Bronchial epithelial cell (primary cell): ENCODE measurements at places on chromosomes 12 and 14. TPM values are rescaled to one million over a fixed set of nuclear protein-coding genes. Genes with fewer than 3 reads are reported as not detected.

The NFATC4 gene
- total RNA-seq, result 4.7 and 7.3 TPM in 2 replicates

The CCDC38 gene
- total RNA-seq, result 0.13 TPM in 1 of 2 replicates, not detected in the other

The ALX1 gene
- total RNA-seq, result 0.26 and 0.38 TPM in 2 replicates

The RPL10L gene
- not detected in 2 replicates for total RNA-seq

The BCL2L2 gene
- 25.0 and 31.7 TPM in 2 replicates for total RNA-seq

The SOAT2 gene
- not detected in 2 replicates for total RNA-seq

The ADSS1 gene
- total RNA-seq, result 18.2 and 34.3 TPM in 2 replicates

The TBX5 gene
- total RNA-seq, result not detected in 2 replicates

The MYH7 gene
- not detected in 2 replicates for total RNA-seq

The EIF2S3B gene
- total RNA-seq, result 0.77 and 0.79 TPM in 2 replicates

The CEBPE gene
- total RNA-seq, result not detected in 2 replicates

The TMEM119 gene
- total RNA-seq, result 0.79 TPM in 1 of 2 replicates, not detected in the other

The TAOK3 gene
- 25.3 and 34.3 TPM in 2 replicates for total RNA-seq

The TMEM30B gene
- 10.5 and 15.7 TPM in 2 replicates for total RNA-seq

The EML5 gene
- 0.77 TPM in 1 of 2 replicates, not detected in the other for total RNA-seq

The SDSL gene
- total RNA-seq, result 4.7 and 21.5 TPM in 2 replicates

The CEP170B gene
- 29.0 and 41.5 TPM in 2 replicates for total RNA-seq

The REP15 gene
- 0.51 and 0.53 TPM in 2 replicates for total RNA-seq

The OR6C68 gene
- total RNA-seq, result not detected in 2 replicates

The KICS2 gene
- 6.7 and 9.0 TPM in 2 replicates for total RNA-seq

The VWF gene
- 0.26 and 0.51 TPM in 2 replicates for total RNA-seq

The SLC17A8 gene
- total RNA-seq, result not detected in 2 replicates

The RAPGEF3 gene
- total RNA-seq, result 0.90 and 3.9 TPM in 2 replicates

The PIWIL1 gene
- total RNA-seq, result not detected in 2 replicates

The MAPKAPK5 gene
- total RNA-seq, result 43.3 and 45.5 TPM in 2 replicates

The TMEM120B gene
- 4.7 and 9.7 TPM in 2 replicates for total RNA-seq

The KRT6C gene
- 16.8 and 138 TPM in 2 replicates for total RNA-seq

The HSP90AA1 gene
- total RNA-seq, result 140 and 280 TPM in 2 replicates

The KLHL28 gene
- total RNA-seq, result 13.4 and 14.0 TPM in 2 replicates

The HHIPL1 gene
- 0.53 and 1.2 TPM in 2 replicates for total RNA-seq

The CLEC12A gene
- not detected in 2 replicates for total RNA-seq

The VRTN gene
- total RNA-seq, result not detected in 2 replicates

The ALDH1L2 gene
- 34.2 and 35.7 TPM in 2 replicates for total RNA-seq

The ADAMTS20 gene
- not detected in 2 replicates for total RNA-seq

The FAIM2 gene
- total RNA-seq, result 0.53 TPM in 1 of 2 replicates, not detected in the other

The TESPA1 gene
- not detected in 2 replicates for total RNA-seq

The TCL1B gene
- total RNA-seq, result not detected in 2 replicates

The DPF3 gene
- 0.13 TPM in 1 of 2 replicates, not detected in the other for total RNA-seq

The NPAS3 gene
- 0.13 TPM in 1 of 2 replicates, not detected in the other for total RNA-seq

The PSMD9 gene
- total RNA-seq, result 85.3 and 126 TPM in 2 replicates

The CDK4 gene
- 61.3 and 113 TPM in 2 replicates for total RNA-seq

The SIX6 gene
- total RNA-seq, result not detected in 2 replicates

The GDF3 gene
- total RNA-seq, result not detected in 2 replicates

The STON2 gene
- total RNA-seq, result 47.4 and 65.5 TPM in 2 replicates

The IFNG gene
- total RNA-seq, result not detected in 2 replicates

The P2RX2 gene
- total RNA-seq, result not detected in 2 replicates

The ETFBKMT gene
- total RNA-seq, result 0.79 and 1.0 TPM in 2 replicates
